Fibroblast of lung (primary cell): ENCODE measurements at places on chromosomes 12 and 14.

DNA sequence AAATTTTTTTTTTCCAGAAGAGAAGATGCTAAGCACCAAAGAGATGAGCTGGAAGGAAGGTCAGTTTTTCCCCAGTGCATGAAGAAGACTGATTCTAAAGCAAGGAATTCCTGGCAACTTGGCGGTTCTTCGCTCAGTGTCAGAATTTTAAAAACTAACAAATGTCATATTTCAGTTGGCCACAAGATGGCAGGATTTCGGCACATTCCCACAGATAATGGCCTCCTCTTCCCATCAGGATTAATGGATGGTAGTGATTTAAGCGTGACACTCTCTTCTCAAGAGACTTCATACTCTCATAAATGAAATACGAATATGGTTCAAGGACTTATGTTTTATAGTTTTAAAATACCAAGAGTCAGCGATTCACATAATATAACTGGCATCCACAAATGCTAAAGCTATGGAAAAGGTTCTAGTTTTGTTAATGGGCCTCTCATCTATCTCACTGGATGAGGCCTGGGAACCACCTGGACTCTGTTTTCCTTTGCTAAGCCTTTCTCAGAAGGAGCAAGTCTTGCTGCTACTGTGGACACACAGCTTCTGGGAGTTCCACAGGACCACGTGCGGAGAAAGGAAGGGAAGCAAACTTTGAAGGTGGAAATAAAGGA is 46.1 kb upstream of the PTPRO start:
- H3K4me1 ChIP-seq, result no peaks in the 10 kb centered on the region
- no peaks in the 10 kb centered on the region for H3K27me3 ChIP-seq
- no peak overlapping the region for H3K4me3 ChIP-seq
- DNase-seq, result peak; percentile 19
- H3K36me3 ChIP-seq, result no peaks in the 10 kb centered on the region

GRCh38 chr14:52332269-52332668 is 18.2 kb downstream of the PTGER2 start:
- H3K4me1 ChIP-seq, result peaks cover 18% of the 10 kb centered on the region
- H3K27me3 ChIP-seq, result no peaks in the 10 kb centered on the region
- peaks cover 2% of the 10 kb centered on the region for H3K36me3 ChIP-seq
- no peak overlapping the region for H3K4me3 ChIP-seq

DNA sequence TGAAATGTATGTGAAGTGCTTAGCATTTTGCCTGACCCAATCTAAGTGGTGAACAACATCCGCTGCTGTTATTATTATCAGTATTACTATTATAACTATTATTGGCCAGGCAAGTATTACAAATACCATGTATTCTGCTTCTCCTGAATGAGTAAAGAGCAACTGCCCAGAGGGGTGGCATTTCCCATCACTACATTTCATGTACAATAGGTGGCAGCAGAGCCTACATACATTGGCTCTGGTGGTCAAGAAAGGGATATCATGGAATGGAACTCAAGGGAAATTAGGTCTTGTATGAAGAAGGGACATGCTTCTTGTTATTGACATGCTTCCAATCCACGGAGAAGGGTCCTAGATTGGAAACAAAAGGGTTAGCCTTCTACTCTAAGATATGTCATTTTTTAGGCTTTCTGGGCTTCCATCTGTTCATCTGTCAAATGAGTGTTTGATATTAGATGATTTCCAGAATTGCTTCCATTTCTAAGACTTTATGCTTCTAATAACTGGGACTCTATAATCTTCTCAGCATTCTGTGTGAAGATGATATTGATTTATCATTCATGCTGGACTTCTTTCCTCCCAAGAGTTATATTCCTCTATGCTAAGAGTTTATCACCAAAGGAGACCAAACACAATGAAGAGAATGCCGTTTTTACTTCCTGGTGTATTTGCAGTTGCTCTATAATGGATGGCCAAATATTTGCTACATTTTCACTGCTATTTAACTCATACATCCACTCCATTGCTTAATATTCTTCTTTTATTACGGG is 239.1 kb downstream of the SSPN start:
- H3K27ac ChIP-seq, result no peak overlapping the region
- H3K27me3 ChIP-seq, result no peaks in the 10 kb centered on the region
- H3K4me1 ChIP-seq, result no peaks in the 10 kb centered on the region

- peaks cover 2% of the 10 kb centered on the region for H3K36me3 ChIP-seq
- peaks cover 29% of the 10 kb centered on the region for H3K4me1 ChIP-seq
- no peaks in the 10 kb centered on the region for H3K27me3 ChIP-seq
- peak; percentile 42 for DNase-seq
- H3K27ac ChIP-seq, result peak overlapping the region; percentile 90
Measured at GRCh38 chr12:121578230-121579189, 2.3 kb downstream of the KDM2B start.

GRCh38 chr12:62659453-62660295 is 193.0 kb downstream of the MON2 start:
- H3K4me3 ChIP-seq, result no peak overlapping the region
- peaks cover 4% of the 10 kb centered on the region for H3K4me1 ChIP-seq
- no peaks in the 10 kb centered on the region for H3K27me3 ChIP-seq
- no peak for DNase-seq
- H3K36me3 ChIP-seq, result no peaks in the 10 kb centered on the region
- no peak overlapping the region for H3K27ac ChIP-seq

DNA sequence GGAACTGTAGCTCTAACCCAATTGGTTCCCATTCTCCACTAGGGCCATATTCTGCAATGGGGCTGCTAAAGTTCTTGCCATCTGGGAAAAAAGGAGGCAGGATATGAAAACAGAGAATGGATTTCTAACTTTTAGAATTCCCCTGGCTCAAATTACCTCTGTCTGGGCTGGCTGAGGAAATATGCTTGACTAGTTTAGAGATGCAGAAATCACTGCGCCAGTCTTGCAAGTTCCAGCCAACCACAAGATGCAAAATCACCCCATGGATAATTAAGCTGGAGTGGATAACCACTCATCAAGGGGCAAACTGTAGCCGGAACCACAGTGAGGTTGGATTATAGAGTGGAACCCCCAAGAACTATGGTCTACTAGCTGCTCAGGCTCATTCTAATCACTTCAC is 126.3 kb downstream of the RALGAPA1 start:
- H3K27ac ChIP-seq, result no peak overlapping the region
- no peak overlapping the region for H3K4me3 ChIP-seq
- H3K36me3 ChIP-seq, result no peaks in the 10 kb centered on the region
- DNase-seq, result no peak
- H3K4me1 ChIP-seq, result no peaks in the 10 kb centered on the region

DNA sequence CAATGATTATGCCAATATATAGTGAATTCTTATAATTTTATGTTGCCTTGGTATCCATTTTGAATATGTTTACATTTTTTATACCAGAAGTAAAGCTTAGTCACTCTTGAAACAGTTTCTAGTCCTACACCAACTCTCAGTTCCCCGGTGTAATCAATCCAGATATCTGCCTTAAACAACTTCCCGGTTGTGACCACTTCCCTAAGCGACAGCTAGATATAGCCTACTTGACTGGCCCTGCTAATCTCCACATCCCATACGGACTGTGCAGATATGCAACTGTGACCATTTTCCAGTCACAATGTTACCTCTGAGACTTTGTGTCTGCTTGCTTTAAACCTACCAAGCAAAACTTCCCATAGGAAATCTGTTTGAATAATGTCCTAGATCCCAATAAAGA is 1551.5 kb upstream of the SEL1L start:
- H3K4me1 ChIP-seq, result no peaks in the 10 kb centered on the region
- H3K27me3 ChIP-seq, result no peaks in the 10 kb centered on the region
- H3K27ac ChIP-seq, result no peak overlapping the region
- no peak for DNase-seq
- H3K36me3 ChIP-seq, result no peaks in the 10 kb centered on the region

DNA sequence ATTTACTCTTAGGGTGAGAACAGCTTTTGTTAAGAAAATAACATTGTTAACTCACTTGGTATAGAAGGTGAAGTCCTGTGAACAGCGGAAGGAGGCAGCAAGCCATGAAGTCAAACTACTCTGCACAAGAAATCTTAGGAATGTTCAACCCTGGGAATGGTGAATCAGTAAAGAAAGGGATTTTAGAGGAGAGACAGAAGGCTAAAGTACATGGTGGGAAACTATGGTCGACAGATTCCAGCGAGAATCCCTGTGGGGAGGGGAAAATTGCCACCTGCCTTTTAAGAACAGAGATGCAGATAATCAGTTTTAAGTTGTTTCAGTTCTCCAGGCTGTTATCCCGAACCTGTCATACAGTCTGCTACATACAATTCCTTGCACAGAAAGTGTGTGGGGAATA is 63.2 kb upstream of the PTPRR start:
- no peaks in the 10 kb centered on the region for H3K36me3 ChIP-seq
- H3K4me1 ChIP-seq, result no peaks in the 10 kb centered on the region
- no peak overlapping the region for H3K27ac ChIP-seq

DNA sequence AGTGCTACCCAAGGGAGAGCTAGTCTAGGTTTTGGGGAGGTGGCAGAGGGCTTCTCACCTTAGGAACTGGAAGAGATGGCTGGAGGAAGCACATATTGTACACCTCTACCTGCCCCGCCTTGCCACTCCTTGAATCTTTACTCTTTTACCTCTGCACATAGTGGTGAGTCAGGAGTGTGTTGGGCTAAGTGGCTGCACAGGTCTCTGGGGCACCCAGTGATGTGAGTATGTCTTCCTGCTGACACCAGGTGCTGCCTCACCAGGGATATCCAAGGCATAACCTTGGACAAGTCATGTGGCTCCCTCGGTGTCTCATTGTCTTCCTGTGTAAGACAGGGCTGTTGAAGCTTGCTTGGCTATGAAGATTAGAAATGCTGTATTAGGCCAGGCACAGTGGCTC is 19.8 kb upstream of the CABP1 start:
- H3K27ac ChIP-seq, result no peak overlapping the region
- H3K36me3 ChIP-seq, result no peaks in the 10 kb centered on the region
- H3K4me3 ChIP-seq, result no peak overlapping the region
- H3K27me3 ChIP-seq, result peaks cover 15% of the 10 kb centered on the region

GRCh38 chr12:78928200-78929074 is 63.9 kb downstream of the SYT1 start:
- H3K27ac ChIP-seq, result no peak overlapping the region
- H3K4me3 ChIP-seq, result no peak overlapping the region
- no peaks in the 10 kb centered on the region for H3K4me1 ChIP-seq
- no peaks in the 10 kb centered on the region for H3K36me3 ChIP-seq
- DNase-seq, result peak; percentile 98

DNA sequence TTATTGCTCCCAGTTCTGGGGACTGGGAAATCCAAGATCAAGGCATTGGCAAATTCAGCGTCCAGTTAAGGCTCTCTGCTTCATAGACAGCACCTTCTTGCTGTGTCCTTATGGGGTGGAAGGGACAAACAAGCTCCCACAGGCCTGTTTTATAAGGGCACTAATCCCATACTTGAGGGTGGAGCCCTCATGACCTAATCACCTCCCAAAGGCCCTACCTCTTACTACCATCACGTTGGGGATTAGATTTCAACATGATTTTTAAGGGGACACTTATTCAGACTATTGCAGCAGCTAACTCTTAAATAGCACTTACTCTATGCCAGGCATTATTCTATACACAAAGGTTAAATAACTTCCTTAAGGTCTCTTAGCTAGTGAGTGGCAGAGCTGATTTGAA is 17.3 kb downstream of the TOGARAM1 start:
- no peaks in the 10 kb centered on the region for H3K36me3 ChIP-seq
- H3K27ac ChIP-seq, result no peak overlapping the region
- no peaks in the 10 kb centered on the region for H3K4me1 ChIP-seq
- H3K27me3 ChIP-seq, result no peaks in the 10 kb centered on the region
- no peak for DNase-seq

DNA sequence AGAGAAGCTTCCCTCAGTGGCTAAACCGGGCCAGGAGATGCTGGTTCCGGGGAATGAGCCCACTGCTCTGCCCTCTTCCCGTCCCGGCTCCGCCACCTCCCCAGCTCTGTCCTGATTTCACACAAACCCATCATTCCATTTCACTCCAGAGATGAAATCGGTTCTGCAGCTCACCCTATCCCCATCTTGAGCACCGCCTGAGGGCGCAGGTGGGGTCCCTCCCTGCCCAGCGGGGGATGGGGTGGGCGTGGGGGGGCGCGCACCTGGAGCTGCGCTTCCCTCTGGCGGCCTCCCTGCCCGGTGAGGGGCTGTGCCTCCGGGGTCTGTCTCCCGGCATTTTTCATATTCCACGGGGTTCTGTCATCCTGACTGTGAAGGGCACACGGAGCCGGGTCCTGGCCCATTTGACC is 44.7 kb downstream of the NOC4L start:
- no peak for DNase-seq
- H3K4me3 ChIP-seq, result peak overlapping the region; percentile 44
- no peak overlapping the region for H3K27ac ChIP-seq
- H3K27me3 ChIP-seq, result no peaks in the 10 kb centered on the region
- H3K36me3 ChIP-seq, result no peaks in the 10 kb centered on the region

DNA sequence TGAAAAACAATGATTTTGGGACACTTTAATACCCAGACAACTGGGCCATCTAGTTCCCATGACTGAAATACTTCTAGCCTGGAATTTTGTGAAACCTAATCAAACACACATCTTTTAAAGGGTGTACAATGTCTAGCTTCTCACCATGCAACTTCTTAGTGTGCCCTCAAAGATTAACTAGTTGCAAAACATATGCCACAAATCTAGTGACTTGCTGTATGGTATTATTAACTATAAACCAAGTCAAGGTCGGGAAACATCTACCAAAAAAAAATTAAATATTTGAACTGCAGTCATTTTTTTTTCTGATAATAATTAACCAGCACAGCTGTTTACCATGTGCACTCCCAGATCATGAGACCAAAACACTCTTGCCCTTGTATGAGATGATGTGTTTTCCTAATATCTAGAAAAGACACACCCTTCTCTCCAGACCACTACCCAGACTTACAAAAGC is 171.8 kb upstream of the FOXN3 start:
- no peaks in the 10 kb centered on the region for H3K36me3 ChIP-seq
- peak; percentile 6 for DNase-seq
- H3K27ac ChIP-seq, result no peak overlapping the region
- no peaks in the 10 kb centered on the region for H3K27me3 ChIP-seq
- H3K4me1 ChIP-seq, result no peaks in the 10 kb centered on the region

DNA sequence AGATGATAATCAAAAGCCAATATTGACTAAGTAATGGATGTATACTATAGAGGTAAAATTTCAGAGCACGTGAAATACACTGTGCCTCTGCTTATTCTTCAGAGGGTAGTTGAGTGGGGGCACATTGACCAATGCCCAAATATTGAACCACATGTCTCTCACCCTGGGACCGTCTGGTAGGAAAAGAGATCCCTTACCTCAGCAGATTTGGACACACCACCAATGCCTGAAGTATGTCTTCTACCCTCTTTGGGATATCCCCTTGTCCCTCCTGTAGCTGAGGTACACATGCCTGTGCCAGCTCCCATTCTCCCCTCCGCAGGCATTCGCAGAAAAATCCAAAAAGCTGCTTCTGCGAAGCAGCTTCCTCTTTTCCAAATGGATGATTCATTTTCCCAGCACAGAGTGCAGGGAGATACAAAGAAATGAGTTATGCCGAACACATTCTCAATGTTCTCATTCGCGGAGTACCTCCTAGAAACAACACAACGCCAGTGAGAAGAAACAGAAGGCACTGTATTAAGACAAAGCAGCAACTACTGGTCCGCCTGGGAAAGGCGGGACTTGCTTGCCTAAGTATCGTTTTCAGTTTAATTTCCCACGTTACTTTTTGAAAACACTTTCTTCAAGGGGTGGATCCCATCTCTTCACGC is 691 bp downstream of the ZFYVE26 start:
- H3K27me3 ChIP-seq, result no peaks in the 10 kb centered on the region
- H3K4me1 ChIP-seq, result peaks cover 8% of the 10 kb centered on the region
- peak; percentile 36 for DNase-seq
- H3K27ac ChIP-seq, result peak overlapping the region; percentile 76
